ENCODE measurements at places on chromosomes 5 and 9.

GRCh38 chr5:33068786-33069185 is 357.7 kb downstream of the NPR3 start:
- DNase-seq = no peak

- no peak for DNase-seq
Measured at GRCh38 chr9:133134388-133135145, 13.5 kb upstream of the RALGDS start.

DNA sequence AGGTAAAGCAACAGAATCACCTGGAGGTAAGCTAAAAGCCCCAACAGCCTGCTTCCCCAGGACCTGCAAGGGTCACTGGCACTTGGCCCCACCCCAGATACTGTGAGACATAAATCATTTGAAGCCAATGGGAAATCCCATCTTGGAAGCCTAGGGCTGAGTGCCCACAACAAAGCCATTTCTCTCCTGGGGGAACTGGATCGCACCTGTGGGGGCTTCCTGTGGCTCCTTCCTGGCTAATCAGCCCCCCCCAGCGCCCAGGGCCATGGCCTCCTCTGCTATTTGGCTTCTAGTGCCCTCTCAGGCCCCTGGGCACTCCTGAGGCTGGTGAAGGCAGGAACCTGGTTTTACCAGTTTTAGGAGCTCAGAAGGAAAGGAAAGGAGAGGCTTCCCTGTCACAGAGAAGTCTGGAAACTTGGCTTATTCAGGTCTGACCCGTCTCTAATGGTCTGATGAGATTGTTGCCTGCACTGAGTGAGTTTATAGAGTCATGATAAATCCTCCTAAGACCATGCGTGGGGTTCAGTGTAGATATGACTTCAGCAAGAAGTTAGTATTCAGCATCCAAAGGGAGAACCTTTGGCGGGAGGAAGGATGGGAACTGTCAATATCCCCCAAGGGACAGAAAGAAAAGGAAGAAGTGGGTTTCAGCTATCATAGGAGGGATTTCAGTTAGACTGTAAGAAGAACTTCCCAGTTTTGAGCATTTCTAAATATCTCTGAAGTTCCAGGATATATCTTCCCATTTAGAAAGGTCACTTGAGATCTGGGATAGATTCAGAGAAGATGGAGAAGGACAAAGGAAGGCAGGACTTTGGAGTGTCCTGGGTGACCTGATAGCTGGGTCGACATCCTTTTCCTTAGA is 1.2 kb downstream of the KCNMB1 start:
- no peak for DNase-seq

DNA sequence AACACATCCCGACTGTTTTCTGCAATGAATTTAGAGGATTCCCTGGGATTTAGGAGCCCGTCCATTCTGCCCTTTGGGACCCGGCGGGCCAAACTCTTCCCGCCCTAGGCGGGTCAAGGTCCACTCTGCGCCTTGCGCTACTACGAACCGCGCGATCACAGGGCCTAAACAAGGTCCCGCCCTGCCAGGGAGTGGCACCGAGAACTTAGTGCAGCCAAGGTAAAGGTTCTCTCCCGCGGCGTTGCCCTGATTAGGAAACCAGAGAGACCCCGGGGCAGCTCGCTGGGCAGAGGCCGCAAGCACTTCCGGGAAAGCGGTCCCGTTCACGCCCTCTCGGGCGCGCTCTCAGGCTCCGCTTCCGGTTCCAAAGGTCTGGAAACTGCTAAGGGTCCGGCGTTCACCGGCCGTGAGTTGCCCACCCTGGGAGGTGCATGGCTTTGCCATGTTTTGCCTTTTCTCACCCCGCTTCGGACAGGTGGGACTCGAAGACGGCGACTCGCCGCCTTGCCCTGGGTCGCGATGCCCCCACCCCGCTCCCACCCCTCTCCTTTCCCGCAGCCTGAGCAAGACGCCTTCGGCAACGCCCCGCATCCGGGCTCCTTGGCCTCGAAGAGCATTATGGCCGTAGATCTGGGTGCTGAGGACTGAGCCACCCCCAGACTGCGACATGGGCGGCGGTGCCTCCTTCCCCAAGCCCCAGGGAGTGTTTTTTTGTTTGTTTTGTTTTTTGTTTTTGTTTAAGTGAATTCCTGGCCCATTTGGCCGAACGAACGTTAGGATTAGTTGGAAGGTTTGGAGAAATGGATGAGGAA is 23.4 kb downstream of the HNRNPK start:
- peak; percentile 56 for DNase-seq

- no peak for DNase-seq
Measured at GRCh38 chr9:98412101-98412842, 156.8 kb upstream of the TBC1D2 start.

DNA sequence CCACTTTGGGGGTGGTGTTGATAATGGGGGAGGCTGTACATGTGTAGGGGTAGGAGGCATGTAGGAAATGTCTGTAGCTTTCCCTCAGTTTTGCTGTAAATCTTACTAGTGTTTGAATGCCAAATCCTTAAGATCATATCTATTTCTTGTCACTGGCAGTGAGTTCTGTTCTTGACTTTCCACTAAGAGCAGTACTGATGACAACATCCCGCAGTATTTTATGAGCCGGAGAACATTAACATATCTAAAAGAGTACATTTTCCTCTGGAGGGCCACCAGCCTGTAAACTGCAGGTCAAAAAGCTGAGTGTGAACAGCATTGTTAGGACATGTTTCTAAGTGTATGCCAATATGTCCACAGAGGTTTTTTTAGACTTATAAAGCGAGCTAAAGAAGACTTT is 2.5 kb upstream of the HSPB3 start:
- no peak for DNase-seq

- DNase-seq = no peak
Measured at GRCh38 chr9:106753155-106753671, 109.8 kb upstream of the ZNF462 start.

All from tibial artery (tissue), 4 donors.